ENCODE measurements at places on chromosomes 12 and 14.

DNA sequence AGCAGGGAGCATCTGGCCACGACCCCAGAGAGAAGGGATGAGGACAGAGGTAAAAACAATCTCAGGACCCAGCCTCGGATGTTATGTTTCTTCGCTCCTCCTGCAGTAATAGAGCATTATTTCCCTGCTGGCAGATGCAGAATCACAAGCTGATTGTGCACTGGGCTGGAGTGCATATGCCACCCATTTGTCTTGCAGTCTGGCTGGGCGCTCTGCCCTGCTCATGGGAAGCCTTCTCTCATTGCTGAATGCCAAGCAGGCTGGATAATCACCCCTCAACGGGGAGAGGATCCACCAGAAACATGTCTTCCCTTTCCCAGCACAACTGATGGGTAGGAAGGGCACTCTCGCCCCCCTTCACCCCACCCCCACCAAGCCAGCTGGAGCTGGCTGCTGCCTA lies 8.5 kb upstream of the VASH1 start:
- DNase-seq, result no peak

DNA sequence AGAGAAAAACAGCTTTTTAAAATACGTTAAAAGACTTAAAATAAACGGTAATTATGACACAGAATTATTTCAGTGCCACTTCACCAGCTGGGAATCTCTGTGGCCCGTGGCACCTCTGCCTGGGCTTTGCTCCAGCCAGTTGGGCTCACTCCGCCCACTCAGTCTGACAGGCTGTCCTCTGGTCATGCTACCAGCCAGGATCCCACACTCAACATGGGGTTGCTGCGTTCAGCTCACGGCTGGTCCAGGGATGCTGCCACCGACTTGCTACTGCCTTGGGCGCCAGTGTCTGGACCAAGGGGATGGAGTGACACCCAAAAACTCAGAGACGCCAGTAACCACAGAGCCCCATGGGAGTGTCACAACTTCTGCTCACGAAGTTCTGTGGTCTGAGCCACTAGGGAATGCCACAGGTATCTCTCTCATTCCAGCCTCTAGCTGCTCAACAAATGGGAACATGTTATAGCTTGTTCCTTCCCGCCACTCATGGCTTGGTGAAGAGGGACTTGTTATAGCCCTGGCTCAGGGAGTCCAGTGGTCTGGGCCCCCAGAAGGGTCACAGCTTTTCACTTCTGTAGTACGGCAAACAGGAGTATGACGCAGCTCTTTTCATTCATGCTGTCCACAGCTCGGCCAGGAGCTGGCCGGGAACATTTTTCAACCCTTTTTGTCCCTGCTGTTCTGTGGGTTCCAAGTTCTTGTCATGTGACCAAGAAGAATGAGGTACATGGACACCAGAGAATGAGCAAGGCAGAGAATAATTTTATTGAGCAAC lies 23.4 kb upstream of the ATXN7L3B start:
- no peak for DNase-seq

DNA sequence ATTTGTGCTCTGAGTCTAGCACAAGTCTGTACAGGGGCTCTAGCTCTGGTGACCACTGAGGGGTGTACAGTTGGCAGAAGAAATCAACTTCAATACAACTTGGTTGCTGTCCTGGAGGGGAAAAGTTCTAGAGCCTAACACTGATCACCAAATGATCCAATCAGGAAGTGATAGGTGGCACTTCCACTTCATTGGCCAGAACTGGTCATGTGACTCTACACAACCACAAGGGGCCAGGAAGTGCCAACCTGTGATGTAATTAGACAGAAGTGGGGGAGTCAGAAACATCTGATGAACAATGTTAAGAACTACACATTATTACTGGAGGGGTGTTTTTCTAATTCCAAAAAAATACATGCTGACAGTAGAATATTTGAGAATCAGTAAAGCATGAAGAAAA lies 401.6 kb downstream of the VRK1 start:
- DNase-seq, result no peak

- no peak for DNase-seq
Measured at GRCh38 chr14:56730538-56731145, 79.6 kb downstream of the OTX2 start.

GRCh38 chr14:31269634-31270195 lies 62.1 kb upstream of the HECTD1 start:
- DNase-seq, result no peak

DNA sequence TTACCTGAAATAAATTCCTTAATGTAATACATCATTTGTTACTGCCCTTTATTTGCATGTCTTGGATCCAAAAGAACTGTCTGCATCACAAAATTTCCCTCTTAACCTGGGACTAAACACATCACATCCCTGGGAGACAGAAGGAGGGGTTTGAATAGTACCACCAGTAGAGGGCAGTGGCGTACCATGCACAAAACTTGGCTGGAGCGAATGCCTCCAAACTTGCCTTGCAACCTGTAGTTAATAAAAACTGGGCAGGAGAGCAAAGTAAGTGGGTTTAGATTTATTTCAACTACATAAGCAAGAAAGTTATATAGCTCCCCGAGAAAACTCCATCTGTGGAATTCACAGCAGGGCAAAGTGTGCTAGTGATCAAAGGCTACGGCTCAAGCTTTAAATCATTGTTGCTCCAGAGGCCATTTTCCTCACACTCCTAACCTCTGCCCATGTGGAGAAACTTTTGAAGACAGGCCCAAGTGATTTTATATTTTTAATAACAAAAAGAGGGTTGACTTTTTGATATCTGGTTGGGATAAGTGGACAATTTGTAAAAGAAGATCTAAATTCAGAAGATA lies 1176.7 kb upstream of the SEL1L start:
- peak; percentile 1 for DNase-seq

GRCh38 chr14:34356264-34356654 lies 105.8 kb downstream of the SPTSSA start:
- DNase-seq, result no peak

GRCh38 chr12:1843641-1844005 lies 23.3 kb downstream of the LRTM2 start:
- no peak for DNase-seq

DNA sequence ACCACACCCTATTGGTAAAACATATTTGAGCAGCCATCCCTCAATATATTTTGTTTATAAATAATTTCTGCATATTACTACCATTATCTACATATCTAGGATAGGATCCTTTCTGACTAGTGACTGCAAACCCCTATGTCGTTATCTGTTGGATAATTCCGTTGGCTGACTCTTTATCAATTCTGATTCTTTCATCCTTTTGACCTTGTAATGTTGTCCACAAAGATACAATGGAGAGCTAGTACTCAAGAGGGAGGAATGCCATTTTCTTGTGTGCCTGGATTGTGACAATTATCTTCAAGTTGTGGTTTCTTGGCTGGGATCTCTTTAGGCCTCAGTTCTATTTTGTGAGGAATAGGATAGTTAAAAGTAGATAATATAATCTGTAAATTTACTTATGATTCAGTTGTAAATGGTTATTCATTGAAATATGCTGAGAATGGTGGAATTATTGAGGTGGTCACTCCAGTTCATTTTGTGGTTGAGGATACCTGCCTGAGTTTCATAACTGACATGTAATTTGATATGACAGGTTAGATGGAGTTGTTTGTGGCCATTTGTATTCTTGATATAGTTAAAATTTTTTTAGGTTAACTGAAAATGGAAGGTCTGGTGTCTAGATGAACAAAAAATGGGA lies 10.1 kb downstream of the CHST11 start:
- DNase-seq, result no peak

- no peak for DNase-seq
Measured at GRCh38 chr14:54572316-54572715, 5.4 kb downstream of the SAMD4A start.

- no peak for DNase-seq
Measured at GRCh38 chr12:101590383-101590782, 4.4 kb upstream of the MYBPC1 start.

DNA sequence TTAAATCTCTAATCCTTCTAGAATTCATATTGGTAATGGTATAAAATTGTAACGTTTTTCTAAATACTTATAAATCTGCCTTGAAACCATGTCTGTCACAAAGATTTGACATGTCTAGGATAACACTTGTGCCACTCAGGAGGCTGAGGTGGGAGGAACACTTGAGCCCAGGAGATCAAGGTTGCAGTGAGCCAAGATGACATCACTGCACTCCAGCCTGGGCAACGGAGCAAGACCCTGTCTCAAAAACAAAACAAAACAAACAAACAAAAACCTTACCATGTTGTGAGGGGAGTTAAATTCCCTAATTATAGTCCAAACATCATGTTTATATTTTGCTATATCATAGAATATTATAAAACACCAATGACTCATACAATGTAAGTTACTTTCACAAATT lies 317.5 kb upstream of the SOX5 start:
- DNase-seq, result no peak

GRCh38 chr12:68620519-68621471 lies 10.1 kb downstream of the RAP1B start:
- DNase-seq, result no peak

- DNase-seq, result no peak
Measured at GRCh38 chr12:47781479-47782371, 8.7 kb downstream of the SLC48A1 start.

GRCh38 chr14:31078766-31079165 lies 52.6 kb upstream of the STRN3 start:
- DNase-seq, result no peak

DNA sequence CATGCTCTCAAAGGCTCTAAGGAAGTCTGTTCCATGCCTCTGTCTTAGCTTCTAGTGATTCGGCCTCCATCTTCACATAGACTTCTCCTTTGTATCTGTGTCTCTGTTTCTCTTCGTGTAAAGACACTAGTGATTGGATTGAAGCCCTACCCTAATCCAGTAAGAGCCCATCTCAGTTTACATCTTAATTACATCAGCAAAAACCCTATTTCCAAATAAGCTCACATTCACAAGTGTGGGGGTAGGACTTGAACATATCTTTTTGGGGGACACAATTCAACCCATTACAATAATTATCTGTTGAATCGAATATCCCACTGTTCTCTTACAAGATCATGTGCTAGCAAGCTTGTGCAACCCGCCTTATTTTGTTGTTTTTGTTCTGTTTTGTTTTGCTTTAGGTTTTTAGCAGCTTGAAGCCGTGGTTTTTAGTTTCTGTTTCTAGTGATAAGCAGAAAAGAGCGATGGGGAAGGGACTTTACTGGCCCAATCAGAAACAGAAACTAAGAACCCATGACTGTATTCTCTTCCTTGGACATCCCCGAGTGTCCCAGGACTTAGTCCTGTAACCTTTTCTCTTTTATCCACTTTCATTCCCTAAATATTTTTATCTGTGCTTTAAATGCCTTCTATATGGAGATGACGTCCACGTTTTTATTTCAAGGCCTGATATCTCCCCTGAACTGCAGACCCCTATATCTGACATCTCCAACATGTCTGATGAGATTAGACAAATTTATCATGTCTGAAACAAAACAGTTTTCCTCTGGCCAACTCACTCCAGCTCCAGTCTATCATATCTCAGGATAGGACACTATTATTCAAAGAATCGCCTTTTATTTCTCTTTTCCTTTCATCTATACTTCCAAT lies 353.0 kb downstream of the CCDC91 start:
- DNase-seq, result no peak

- DNase-seq, result no peak
Measured at GRCh38 chr12:92107621-92108131, 38.0 kb downstream of the BTG1 start.

DNA sequence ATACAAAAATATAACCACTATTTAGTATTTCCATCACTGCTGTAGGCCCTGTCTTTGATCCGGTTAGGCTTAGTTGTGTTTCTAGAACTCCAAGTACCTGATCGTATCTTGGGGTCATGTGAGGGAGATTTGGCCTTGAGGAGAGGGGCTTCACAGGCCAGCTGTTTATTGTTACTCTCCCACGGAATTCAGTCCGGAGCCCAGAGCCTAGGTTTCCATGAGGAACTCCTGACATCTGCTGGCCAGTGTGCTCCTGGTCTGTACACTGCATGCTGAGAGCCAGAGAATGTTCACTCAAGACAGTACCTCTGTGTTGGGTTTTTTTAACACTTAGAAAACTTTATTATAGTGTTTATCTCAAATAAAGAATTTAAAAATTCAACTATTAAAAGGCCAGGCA lies 341.0 kb upstream of the TMEM132C start:
- DNase-seq, result no peak

DNA sequence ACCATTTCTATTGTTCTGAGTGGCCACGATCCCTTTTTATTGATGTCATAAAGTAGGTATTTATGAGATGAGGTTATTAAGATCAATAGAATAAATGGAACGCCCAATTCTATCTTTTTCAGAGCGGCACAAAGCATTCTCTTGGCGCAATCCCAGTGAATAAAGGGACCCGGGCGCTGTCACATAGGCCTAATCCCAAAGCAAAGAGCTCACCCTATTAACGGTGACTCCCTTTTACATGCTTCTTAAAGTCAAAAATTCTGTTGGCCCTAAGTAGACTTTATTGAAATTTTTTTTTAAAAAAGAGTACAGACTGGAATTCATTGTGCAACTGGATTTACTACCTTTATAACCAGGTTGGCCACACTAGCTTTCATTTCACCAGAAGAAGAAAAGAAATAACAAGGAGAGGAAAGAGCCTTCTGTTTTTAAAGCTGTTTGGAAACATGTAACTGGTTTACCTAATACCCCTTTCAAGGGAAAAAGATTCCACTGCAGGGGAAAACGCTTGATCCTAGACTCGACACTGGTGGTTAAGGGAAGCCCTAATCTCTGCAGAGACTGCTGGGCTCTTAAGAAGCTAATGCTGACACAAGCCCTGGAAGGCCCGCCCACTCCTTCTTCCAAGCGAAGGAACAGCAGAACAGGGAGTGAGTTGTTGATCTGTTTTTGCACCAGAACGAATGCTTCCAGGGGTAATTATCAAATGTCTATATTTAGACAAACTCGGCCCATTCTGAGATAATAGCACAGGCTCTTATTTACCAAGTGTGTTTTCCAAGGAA lies 381.2 kb downstream of the BCL11B start:
- DNase-seq, result no peak

DNA sequence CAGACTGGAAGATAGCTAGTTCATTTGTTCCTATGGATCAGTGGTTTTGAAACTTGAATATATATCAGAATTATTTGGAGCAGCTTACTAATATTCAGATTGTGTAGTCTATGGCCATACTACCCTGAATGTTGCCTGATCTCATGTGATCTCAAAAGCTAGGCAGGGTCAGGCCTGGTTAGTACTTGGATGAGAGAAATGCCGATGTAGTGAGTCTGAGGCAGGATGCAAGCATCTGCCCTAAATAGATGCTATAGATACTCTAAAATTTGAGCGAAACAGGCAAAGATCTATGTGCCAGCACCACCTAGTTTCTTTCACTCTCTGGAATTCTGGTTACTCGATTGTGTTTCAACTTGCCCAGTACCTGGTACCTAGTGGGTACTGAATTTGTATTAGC lies 40.9 kb downstream of the FRMD6 start:
- no peak for DNase-seq

DNA sequence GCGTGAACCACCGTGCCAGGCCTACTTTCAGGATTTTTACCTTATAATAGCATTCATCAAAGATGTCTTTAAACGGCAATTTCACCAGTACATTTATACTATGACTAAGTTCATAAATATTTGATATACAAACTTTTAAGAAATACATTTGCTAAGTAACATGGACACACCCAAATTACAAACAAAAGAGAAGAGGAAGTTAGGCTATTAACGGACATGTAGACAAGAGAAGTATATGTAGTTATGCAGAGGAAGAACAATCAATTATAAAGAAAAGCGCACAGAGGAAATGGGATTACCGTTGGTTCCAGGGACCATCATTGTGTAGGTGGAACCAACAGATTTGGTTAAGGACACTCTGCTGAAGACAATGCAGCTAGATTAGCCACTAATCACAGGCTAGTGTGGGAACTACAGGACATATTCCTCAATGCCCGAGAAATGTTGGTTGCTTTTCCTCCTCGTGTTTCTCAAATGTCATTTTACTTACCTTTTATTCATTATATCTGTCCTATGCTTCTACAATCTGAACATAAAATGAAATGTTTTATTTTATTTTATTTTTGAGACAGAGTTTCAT lies 24.0 kb upstream of the PKP2 start:
- DNase-seq, result no peak
